ENCODE measurements at places on chromosomes 1 and 21.

DNA sequence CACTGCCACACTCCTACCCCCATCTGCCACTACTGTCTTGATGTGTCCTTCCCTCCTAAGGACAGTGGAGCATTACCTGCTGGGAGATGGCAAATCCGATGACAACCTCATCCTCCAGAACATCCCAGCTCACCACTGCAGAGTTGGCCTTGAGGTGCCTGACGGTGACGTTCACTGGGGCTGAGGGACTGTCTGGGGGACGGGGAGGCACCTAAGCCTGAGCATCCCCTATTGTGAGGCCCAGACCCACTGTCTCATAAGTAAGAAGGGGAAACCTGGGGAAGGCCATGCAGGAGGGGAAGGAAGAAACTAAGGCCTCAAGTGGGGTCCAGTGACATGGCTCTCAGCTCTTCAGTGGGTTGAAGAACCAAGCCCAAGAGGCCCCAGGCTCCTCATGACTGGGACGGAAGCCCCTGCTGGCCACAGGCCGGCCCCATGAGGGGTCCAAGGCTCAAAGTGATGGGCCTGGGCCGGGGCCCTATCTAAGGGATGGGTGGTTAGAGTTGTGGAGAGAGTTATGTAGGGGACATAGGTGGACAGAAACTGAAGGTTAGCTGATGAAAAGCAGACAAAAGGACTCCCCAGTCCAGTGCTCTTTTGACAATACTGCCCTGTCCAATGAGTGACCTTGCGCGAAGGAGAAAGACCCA lies 1.8 kb downstream of the FNDC5 start:
- DNase-seq, result no peak

- DNase-seq, result no peak
These were observed 100.1 kb upstream of the S1PR1 start for GRCh38 chr1:101136739-101137138.

DNA sequence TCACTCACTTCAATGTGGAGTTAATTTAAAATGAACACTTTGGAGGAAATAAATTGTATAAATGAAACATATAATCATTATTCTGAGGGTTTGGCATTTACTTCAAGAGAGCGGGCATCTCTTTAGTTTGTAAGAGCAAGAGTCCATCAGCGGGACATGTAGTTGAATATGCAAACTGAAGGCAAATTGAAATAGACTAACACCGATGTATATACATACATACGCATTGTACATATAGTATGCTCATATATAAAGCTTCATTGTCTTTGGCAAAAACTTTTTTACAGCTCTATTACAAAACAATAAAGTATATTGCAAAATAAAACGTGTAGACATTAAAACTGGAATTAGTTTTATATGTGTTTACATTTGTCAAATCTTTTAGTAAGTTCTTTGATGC lies 328.9 kb downstream of the LTN1 start:
- DNase-seq, result no peak

DNA sequence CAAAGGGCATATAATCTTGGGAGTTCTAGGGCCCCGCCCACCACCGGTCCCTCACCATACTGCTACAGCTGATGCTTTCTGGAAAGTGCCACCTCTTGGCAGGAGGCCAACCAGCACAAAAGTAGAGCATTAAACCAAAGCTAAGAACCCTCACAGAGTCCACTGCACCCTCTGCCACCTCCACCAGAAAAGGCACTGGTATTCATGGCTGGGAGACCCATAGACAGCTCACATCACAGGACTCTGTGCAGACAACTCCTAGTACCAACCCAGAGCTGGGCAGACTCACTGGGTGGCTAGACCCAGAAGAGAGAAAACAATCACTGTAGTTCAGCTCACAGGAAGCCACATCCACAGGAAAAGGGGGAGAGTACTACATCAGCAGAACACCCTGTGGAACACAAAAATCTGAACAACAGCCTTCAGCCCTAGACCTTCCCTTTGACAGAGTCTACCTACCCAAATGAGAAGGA lies 10.8 kb downstream of the THEM4 start:
- no peak for DNase-seq

DNA sequence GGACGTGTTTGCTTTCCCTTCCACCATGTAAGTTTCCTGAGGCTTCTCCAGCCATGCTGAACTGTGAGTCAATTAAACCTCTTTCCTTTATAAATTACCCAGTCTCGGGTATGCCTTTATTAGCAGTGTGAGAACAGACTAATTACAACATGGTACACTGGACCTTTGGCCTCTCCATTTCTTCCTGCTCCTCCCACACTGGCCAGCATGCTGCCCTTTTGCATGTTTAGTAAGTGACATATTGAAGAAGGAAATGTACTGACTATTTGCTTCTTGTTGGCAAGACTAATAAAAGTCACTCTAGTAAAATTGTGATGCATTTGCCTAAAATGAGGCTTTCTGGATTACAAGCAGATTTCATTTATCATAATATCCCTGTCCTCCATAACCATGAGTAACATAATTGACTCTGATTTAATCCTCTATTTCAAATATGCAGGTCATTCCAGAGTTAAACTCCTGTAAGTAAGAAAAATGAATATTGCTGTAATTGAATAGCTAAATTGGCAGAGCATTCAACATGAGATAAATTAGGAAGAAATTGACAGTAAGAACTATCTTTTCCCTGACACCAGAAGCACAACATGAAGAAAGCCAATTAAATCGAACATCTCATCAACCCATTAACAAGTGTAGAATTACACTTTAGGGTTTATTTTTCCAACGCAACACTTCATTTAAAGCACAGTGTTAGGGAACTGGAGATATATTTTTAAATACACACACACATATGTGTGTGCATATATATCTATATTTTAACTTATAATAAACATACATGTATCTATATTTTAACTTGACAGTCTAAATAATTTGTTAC lies 427.8 kb upstream of the ZP4 start:
- no peak for DNase-seq

DNA sequence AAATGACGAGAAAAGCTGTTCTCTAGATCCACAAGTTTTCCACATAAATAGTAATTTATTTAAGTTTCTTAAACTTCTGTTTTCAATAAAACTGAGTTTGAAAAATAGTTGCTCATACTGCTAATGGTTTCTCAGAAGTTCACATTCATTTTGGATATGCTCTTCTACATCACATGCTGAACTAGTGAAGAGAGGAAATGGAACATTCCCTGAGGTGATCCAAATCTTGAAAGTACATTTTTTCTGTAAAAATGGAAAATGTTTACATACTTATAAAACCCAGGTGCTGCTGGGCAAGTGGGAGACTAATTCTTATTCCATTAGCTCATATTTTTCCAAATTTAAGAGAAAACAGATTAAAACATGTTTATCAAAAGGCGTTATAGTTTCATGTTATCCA lies 111.7 kb downstream of the ADGRL4 start:
- DNase-seq, result no peak

DNA sequence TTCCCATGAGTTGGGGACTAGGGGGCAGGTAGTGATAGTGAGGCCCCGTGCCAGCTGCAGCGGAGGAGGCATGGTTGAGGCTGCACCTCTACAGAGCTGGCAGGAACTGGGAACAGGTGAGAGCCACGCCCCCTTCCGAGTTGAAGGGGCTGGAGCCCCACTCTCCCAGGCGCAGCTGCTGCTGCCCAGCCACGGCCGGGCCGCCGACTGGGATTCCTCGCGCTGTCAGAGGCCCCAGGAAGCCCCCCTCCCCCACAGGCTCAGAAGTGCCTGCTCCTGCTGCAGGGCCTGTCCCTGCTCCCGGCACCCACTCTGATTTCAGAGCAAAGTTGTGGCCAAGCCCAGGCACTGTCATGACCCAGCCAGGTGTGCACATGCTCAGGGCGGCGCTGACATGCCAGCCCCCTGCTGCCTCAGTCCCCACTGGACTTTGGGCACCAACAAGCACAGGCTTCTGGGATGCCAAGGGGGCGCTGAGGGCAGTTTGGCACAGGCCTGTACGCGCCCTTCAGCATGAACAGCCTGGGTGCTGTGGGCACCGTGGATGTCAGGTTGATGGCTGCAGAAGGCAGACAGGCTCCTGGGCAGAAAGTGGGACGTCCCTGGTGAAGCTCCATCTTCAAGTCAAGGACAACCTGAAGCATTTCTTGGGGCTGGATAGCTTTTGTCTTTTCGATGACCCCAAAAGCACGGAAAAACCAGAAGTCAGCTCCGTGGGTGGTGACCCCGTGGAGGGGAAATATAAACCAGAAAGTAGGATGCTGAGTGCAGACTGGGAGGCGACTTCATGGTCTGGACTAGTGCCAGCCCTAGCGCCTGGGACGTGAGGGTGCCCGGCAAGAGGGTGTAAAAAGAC lies 121.5 kb downstream of the SIM2 start:
- DNase-seq, result no peak

GRCh38 chr1:42861014-42861399 lies 14.6 kb downstream of the ZNF691 start:
- DNase-seq, result no peak

DNA sequence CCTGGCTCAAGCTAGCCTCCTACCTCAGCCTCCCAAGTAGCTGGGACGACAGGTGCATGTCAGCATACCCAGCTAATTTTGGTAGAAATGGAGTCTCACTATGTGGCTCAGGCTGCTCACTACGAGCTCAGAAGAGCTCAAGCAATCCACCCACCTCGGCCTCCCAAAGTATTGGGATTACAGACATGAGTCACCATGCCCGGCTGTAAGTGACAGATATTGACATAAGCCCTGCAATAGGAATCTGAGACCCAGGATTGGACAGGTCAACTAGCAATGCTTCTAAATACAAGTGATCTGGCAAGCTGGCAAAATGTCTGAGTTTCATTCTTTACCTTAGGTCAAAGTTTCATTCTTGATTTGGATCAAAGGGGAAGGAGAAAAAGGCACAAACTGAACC lies 40.5 kb upstream of the H6PD start:
- no peak for DNase-seq

DNA sequence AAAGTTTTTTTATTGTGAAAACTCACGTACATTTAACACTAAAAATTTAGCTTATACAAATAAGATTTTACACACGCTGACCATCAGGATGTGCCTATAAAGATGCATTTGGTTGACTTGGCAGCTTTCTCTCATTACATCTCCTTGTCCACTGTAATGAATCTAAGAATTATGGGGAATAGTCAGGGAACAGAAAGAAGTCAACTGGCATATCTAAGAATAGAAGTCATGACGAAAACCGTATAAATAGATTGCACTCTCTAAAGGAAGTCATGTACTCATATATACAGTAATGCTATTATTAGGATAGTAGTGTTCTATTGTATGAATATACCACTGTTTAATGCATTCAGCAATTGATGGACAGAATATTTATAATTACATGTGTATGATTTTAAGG lies 575.8 kb upstream of the B3GALT2 start:
- DNase-seq, result no peak

GRCh38 chr1:71548398-71548890 lies 467.6 kb upstream of the ZRANB2 start:
- DNase-seq, result no peak

GRCh38 chr1:2834146-2834475 lies 32.6 kb upstream of the TTC34 start:
- no peak for DNase-seq

DNA sequence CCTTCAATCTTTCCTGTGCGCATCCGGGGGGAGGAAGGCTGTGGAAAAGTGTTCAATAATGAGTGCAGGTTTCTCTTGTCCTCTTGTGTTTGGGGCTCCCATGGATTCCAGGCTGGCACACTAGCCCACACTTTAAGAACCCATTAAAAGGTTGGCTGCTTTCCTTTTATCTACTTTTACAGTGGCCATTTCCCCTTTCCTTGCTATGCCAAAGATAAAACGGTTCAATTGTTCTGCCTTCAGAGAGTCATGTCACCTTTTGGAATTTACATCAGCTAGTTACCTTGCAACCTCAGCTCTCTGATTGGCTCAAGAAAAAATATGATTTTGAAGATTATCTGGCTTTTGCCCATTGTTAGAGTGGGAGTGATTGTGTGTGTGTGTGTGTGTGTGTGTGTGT lies 182.3 kb downstream of the SDCCAG8 start:
- DNase-seq, result no peak

GRCh38 chr1:173413271-173413707 lies 63.8 kb upstream of the PRDX6 start:
- DNase-seq, result no peak

DNA sequence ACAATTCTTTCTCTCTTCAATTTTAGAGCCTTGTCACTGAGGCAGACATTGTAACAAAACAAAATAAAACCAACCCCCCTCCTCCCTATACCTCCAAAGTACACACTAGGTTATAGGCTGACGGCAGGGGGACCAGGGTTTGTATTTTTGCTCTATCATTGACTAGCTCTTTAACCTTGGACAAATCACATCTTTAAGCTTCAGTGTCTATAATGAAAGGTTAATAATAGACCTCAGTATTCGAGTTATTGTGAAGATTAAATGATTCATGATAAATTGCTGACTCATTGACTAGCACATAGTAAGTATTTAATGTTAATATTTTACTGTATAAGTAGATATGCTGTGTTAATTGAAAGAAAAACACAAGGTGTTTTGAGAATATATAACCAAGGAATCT lies 1267.6 kb upstream of the ADGRL2 start:
- DNase-seq, result no peak

- DNase-seq, result no peak
These were observed 5.0 kb downstream of the C4BPA start for GRCh38 chr1:207109004-207109403.

DNA sequence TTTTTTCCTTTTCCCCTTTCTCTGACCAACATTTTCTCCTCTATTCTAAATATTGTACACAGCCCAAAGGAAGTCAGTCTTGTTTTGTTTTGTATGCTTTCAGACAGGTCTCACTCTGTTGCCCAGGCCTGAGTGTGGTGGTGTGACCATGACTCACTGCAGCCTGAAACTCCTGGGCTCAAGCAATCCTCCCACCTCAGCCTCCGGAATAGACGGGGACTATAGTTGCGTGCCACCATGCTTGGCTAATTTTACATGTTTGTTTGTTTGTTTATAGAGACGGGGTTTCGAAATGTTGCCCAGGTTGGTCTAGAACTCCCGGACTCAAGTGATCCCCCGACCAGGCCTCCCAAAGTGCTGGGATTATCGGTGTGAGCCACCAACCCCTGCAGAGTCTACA lies 72.8 kb downstream of the NRIP1 start:
- no peak for DNase-seq

DNA sequence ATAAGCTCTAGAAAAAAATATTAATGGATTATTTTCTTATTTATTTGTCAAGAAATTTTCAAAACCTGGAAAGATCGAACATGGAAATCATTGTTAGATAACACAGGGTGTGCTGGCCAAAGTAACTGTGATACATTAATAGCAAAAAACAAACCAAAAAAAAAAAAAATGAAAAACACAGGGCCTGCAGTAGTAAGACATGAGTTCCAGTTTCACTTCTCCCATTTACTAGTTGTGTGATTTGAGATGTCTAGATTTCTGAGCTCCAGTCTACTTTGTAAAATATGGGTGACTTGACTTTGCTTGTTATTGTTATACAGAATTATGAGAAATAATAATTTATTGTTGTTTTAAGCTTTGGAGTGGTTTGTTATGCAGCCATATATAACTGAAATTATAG lies 13.6 kb downstream of the FAM177B start:
- DNase-seq, result no peak
